ENCODE measurements at places on chromosomes 2 and 18. TPM values are rescaled to one million over a fixed set of nuclear protein-coding genes. Genes with fewer than 3 reads are reported as not detected.

The STPG4 gene
- 0.20 TPM for total RNA-seq

The CCL20 gene
- total RNA-seq: 1.4 TPM

The DSC3 gene
- total RNA-seq: 0.69 TPM

- DNase-seq: no peak
Measured at GRCh38 chr2:126413079-126413478, 242.9 kb upstream of the GYPC start.

DNA sequence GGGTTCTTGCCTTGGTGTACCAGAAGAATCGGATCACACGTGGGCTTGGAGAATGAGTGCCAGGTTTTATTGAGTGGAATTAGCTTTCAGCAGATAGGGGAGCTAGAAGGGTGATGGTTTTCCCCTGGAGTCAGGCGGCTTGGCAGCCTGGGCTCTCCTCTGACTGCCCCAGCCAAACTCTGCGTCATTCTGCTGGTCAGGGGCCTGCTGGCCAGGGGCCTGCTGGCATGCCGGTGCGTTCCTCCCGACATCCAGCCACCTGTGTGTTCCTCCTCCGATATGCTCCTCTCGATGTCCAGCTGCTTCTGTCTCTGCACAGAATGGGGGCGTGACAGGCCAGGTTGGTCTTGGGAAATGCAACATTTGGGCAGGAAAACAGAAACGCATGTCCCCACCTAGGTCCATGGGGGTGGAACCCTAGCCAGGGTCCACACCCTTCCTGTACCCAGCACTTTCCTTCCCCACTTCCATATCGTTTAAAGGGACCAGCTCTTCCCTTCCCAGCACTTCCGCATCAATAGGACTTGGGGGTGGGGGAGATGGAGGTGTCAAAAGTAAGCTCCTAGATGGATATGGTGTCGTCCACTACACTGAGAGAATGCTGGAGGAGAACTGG, 85.3 kb downstream of the VWA3B start:
- no peak for DNase-seq

DNA sequence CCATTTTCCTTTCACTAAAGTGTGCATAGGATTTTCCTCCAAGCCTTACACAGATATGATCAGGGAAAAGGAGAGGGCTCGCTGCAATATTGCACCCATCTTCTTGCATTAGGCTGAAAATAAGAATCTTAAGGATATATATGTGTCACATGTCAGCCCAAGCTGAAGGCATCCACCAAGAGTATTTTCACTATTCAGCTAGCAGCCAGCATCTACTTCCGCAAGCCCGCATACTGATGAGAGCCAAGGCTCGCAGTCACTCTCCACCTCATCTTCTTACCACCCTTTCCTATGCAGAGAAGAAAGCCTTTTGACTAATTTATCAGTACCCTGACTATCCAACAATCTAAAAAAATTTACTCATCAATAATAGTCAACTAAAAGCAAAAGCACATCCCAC, 6.1 kb downstream of the TMEM163 start:
- no peak for DNase-seq

- no peak for DNase-seq
Measured at GRCh38 chr2:80506563-80506962, 202.0 kb upstream of the LRRTM1 start.
